ENCODE measurements at places on chromosomes 3 and 15. TPM values are rescaled to one million over a fixed set of nuclear protein-coding genes. Genes with fewer than 3 reads are reported as not detected.

The CADPS gene
- not detected for total RNA-seq

The RAB5A gene
- 52.7 TPM for total RNA-seq

The C2CD4B gene
- total RNA-seq: not detected

The CMSS1 gene
- total RNA-seq: 78.7 TPM

The NOX5 gene
- not detected for total RNA-seq

The LRRIQ4 gene
- not detected for total RNA-seq

The CAV3 gene
- not detected for total RNA-seq

The CCR1 gene
- not detected for total RNA-seq
